ENCODE measurements at places on chromosomes 13 and 19.

DNA sequence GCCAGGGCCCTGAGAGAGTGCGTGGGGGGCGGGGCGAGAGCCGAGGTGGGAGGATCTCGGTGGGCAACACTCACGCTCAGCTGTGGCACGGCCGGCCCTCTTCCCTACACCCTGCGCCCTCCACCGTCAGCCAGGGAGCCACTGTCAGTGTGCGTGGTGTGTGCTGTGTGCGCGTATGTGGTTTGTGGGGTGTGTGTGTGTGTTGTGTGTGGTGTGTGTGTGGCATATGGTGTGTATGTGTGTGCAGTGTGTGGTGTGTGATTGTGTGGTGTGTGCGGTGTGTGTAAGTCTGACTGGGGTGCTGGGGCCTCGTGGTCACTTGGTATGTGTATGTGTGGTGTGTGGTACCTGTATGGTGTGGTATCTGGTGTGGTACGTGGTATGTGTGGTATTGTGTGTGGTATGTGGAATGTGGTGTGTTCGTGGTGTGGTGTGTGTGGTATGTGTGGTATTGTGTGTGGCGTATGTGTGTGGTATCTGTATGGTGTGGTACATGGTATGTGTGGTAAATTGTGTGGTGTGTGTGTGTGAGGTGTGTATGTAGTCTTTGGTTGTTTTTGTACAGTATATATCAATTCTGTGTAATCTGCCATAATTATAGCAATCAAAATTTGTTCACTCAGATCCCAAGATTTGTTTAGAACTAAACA lies 5.1 kb downstream of the GRK1 start:
- DNase-seq: no peak

GRCh38 chr13:100493418-100493817 lies 95.2 kb downstream of the GGACT start:
- no peak for DNase-seq

GRCh38 chr13:33277946-33278345 lies 7.6 kb downstream of the STARD13 start:
- DNase-seq: no peak

GRCh38 chr13:28306325-28306724 lies 168.0 kb downstream of the PAN3 start:
- no peak for DNase-seq

DNA sequence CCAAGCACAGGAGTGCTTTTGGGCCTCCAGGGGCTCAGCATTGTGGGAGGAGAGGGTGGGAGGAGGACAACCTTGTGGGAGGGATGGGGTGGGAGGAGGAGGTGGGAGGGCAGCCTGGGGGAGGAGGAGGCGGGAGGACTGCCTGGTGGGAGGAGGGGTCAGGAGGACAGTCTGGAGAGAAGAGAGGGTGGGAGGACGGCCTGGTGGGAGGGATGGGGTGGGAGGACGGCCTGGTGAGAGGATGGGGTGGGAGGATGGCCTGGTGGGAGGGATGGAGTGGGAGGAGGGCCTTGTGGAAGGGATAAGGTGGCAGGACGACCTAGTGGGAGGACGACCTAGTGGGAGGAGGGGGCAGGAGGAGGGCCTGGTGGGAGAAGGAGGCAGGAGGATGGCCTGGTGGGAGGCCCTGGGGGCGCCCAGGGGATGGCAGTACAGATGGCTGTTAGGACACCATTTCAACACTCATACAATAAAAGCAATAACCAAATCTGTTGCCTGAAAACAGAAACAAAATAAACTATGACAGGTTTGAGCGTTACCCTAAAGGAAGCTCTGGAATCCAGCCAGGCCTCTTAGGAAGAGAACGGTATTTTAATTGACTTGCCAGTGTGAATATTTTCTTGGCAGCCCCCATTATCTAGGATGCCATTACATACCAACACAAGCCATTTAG lies 63.7 kb downstream of the CRYL1 start:
- no peak for DNase-seq

DNA sequence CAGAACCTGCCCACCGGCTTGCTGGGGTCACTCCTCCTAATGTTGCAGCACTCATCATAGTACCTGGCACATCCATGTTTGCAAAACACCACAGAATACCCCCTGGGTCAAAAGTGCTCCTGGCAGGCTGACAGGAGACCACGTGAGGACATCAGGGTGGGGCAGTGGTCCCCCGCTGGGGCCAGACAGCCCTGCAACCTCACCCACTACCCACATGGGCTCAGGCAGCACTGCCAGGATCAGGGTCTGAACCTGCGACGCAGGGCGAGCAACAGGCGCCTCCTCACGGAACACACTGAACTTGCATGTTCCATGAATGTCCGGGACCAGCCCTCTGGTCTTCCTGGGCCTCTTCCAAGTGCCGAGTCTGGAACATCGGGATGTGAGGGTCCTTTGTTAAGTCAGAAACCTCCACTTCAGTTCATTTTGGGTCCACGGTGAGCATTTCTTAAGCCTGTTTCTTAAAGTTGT lies 1.4 kb upstream of the SLC7A9 start:
- DNase-seq: no peak

DNA sequence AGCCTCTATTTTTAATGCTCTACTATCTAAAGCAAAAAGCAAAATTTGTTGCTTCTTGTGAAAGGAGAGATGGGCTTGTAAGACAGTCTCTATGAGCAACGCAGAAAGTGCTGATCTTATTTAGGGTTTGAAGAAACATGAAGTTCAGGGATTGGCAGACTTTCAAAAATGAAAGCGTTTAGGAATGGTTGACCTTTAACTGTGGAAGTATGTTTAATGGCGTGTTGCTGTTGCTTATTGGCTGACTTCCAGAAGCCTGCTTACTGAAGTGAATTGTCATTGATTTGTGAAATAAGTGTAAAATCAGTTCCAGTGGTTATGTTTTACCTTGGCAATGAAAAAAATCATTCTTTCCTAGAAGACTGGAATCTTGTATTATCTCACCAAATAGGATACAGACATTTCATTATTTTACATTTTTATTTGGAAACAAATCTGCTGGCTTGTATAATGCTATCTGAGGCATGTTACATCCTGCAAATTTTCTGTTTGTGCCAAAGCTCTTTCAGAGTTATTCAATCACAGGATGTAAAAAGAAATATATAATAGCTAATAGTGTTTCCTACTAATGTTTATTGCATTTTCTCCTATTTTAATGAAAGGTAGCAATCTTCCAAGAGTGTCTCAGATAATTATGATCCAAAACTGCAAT lies 221.3 kb upstream of the SLITRK6 start:
- DNase-seq: no peak

- no peak for DNase-seq
Observed at GRCh38 chr13:75801388-75801945, 165.3 kb downstream of the LMO7 start.

GRCh38 chr19:30999726-31000125 lies 349.5 kb downstream of the TSHZ3 start:
- DNase-seq: peak; percentile 67

- no peak for DNase-seq
Observed at GRCh38 chr19:2678044-2678671, 24.3 kb downstream of the GNG7 start.

- no peak for DNase-seq
Observed at GRCh38 chr13:113971471-113972231, 2.2 kb downstream of the C13orf46 start.
